DMS53 (cell line): ENCODE measurements at places on chromosomes 11 and 22.
A peak's percentile ranks its signal among the peaks of the same experiment; 100 is the strongest.

DNA sequence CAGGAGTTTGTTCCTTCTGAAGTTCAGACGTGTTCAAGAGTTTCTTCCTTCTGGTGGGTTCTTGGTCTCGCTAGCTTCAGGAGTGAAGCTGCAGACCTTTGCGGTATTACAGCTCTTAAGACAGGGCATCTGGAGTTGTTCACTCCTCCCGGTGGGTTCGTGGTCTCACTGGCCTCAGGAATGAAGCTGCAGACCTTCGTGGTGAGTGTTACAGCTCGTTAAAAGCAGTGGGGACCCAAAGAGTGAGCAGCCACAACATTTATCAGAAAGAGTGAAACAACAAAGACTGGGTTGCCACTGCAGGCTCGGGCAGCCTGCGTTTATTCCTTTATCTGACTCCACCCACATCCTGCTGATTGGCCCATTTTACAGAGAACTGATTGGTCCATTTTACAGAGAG is 373.1 kb downstream of the ETS1 start:
- DNase-seq, result no peak

DNA sequence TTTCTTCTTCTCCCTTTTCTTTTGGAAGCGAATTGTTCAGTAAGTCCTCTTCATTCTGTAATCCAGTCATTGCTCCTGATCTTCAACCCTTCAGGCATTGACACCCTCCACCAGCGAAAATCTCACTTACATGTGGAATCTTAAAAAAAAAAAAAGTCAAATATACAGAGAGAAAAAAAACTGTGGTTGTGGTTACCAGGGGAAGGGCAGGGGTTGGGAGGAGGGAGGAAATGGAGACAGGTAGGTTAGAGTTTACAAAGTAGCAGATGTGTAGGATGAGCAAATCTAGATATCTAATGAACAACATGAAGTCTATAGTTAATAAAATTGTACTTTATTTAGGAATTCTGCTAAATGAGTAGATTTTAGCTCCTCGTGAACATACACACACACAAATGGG is 17.7 kb upstream of the TMEM123 start:
- no peak for DNase-seq

- peak; percentile 86 for DNase-seq
Observed at GRCh38 chr11:94457118-94458029, 36.3 kb downstream of the MRE11 start.

- no peak for DNase-seq
Observed at GRCh38 chr11:59891781-59892181, 13.2 kb downstream of the OOSP3 start.

DNA sequence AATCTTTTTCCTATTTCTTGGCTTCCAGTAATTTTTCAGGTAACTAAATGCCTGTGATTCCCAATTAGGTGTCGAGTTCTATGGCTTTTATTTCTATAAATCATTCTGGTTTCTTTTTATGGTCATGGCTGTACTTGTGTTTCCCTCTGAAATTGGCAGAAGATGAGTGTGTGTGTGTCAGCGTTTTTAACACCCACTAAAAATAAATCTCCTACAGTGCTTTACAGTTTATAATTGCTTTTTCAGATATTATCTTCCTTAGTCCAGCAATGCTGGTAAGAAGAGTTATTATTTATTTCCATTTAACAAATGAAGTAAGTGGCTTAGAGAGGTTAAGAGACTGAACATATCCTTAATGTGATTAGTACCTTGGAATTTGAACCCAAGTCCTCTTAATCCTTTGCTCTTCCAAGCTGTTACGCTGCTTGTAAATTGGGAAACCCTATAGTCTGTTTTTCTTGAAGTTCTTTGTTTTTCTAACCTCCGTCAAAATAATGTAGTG is 125.2 kb downstream of the TEAD1 start:
- DNase-seq, result peak; percentile 27

- no peak for DNase-seq
Observed at GRCh38 chr22:49486225-49486624, 341.4 kb downstream of the BRD1 start.

DNA sequence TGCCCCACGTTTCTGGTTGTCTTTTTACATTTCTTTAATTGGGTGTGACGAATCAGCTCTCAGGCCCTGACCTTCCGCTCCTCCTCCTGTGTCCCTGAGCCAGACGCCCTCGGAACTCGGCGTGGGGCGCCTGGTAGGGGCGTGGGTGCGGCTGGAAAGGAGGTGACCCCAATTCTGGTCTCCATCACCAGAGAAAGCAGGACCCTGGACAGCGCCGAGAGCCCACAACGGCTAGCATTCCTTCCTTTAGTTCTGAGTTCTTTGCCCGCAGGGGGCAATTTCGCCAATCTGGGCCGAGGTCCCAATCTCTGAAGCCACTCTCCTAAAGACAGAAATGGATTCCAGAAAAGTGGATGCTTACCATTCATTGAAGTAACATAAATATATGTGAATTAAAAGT is 11.7 kb upstream of the RBMXL2 start:
- DNase-seq, result no peak

DNA sequence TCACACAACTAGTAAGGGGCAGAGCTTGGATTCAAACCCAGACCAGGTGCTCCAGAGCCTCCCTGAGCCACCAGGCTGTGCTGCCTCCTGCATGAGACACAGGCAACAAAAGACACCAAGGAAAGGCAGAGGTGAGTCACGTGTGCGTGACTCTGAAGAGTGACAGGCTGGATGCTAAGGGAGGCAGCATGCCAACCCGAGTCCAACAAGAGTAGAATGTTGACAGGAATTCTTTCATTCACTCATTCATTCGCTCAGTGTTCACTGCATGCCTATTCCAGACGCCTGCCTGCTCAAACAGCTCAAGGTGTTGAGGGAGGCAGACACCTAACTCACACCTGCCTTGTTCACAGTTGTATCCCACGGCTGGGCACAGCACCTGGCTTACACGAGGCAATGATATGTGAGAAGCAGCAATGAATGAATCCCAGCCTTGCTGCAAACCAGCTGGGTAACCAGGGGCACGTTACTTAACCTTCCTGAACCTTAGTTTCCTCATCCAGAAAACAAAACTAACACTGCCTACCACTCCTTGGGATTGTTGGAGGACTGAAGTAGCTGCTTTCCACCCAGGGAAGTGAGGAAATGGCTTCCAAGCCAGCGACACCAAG is 73.8 kb upstream of the ARFGAP3 start:
- DNase-seq, result peak; percentile 71

DNA sequence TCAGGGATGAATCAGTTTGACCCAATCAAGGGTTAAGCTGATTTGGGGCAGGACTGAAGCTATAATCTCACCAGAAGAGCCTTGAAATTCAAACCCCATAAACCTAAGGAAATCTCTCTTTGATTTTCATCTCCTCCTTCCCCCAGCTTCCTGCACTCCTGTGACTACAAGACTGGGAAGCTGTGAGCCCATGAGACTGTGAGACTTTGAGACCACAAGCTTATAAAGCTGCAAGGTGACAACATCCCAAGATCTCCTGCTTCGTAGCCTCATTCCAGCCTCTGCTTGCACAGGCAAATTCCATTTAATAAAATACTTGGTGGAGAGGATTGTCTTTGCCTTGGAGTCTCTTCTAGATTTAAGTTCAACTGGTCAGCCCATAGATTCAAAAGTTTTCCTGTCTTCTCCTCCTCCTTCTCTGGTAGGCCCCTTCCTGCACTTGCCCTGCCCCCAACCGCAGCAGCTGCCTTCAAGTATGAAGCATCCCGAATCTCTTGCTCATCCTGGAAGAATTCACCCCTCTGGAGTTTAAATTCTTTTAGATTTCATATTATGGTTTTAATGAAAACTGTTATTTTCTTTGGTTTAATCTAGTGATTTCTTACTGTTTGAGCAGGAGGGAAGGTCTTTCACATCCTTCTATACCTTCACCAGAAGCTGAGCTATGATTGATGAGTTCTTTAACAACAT is 42.1 kb downstream of the PAMR1 start:
- no peak for DNase-seq

DNA sequence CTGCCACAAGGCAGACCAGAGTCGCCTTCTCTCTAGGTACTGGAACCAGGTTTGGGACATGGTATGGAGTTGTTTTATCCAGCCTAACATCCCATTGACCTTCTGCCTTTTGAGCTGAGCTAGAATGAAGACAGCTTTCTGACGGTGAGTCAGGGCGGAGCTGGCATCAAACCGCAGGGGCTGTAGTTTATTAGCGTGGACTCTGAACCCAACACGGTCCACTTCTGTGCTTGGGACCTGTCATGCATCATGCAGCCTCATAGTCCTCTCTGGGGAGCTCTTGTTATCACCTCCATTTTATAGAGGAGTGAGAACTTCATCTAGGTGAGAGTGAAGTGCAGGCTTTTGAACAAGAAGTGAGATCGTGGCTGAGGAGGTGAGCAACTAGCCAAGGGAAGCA is 8.3 kb downstream of the GAL3ST1 start:
- no peak for DNase-seq

- no peak for DNase-seq
Observed at GRCh38 chr11:127338380-127339259, 338.1 kb upstream of the KIRREL3 start.

GRCh38 chr22:24321999-24322398 is 51.4 kb downstream of the SPECC1L start:
- no peak for DNase-seq

DNA sequence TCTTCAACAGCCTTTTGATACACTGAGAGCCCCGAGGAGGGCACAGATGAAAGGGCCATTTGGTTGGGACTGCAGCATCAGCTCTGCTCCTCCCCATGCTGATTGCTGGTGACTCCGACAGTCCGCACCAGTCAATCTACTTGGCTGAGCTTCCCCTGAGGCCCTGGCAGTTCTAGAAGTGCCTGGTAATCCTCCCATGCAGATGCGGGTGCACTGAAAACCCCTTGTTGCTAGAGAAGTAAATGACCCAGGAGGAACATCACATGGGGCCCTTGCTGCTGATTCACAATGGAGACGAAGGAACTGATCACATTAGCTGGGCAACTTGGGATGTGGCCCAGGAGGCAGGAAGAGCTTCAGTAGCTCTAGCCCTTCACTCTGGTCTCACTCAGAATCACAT is 35.2 kb upstream of the RIC3 start:
- DNase-seq, result no peak
